ENCODE measurements at places on chromosomes 7 and 10. TPM values are rescaled to one million over a fixed set of nuclear protein-coding genes. Genes with fewer than 3 reads are reported as not detected.
A peak's percentile ranks its signal among the peaks of the same experiment; 100 is the strongest.

- H3K4me1 ChIP-seq, result peaks cover 8% of the 10 kb centered on the region
- H3K27ac ChIP-seq, result no peak overlapping the region
- DNase-seq, result no peak
- H3K4me3 ChIP-seq, result no peak overlapping the region
- H3K36me3 ChIP-seq, result no peaks in the 10 kb centered on the region
Measured at GRCh38 chr10:71177651-71178199, 34.6 kb upstream of the UNC5B start.

GRCh38 chr7:124369310-124369709, 336.4 kb upstream of the TMEM229A start:
- peaks cover 4% of the 10 kb centered on the region for H3K4me1 ChIP-seq
- H3K27ac ChIP-seq, result no peak overlapping the region
- peak; percentile 22 for DNase-seq
- H3K4me3 ChIP-seq, result no peak overlapping the region

Gene NDUFB8
- total RNA-seq, result 124 TPM

DNA sequence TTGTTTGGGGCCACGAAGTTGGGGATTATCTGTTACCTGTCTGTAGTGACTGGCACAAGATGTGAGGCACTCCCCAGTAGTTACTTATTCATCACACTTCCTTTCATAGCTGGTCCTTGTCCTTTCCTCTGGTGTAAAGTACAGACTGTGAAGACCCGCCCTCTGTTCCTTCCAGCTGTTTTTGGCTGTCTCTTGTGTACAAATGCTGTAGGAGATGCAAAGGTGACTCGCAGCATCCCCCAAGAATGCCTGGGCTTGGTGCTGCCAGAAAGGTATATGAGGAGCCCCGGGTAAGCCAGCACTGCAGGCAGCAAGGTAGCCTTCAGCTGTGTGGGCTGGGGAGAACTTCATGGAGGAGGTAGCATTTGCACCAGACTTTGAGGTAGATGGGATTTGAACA, 236.6 kb downstream of the EBF3 start:
- no peak for DNase-seq
- no peaks in the 10 kb centered on the region for H3K4me1 ChIP-seq
- no peak overlapping the region for H3K4me3 ChIP-seq
- no peaks in the 10 kb centered on the region for H3K36me3 ChIP-seq

DNA sequence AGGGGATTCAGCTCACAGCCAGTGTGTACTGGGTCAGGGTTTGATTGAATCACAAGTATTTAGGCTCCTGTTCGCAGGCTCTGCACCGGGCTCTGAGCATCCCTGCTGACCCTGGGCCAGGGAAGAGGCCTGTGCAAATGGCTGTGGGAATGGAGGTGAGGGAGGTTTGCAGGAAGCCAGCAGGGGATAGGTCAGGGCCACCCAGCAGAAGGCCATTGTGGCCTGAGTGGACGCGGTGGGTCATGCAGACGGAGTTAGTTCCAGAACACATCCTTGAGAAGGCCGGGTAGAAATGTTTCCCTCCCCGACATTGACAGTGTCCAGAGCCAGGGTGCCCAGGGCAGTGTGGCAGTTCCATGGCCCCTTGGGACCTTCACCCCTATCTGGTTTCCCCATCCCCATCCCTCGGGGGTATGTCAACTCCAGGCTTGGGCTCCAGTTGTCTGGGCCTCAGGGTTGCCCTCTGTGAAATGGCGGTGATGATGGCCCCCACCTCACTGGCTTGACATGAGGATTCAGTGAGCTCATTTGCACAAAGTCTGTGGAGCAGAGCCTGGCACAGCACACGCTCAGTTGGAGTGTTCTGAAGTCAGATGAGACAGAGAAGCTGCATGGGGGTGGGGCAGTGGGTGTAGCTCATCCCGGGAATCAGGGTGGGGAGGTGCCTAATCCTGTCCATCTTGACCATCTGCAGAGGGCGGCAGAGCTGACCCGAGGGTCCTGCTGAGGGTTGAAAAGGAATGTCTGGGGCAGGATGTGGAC, 107.6 kb downstream of the ADCY1 start:
- no peaks in the 10 kb centered on the region for H3K4me1 ChIP-seq
- DNase-seq, result no peak
- H3K4me3 ChIP-seq, result no peak overlapping the region
- H3K27ac ChIP-seq, result no peak overlapping the region

DNA sequence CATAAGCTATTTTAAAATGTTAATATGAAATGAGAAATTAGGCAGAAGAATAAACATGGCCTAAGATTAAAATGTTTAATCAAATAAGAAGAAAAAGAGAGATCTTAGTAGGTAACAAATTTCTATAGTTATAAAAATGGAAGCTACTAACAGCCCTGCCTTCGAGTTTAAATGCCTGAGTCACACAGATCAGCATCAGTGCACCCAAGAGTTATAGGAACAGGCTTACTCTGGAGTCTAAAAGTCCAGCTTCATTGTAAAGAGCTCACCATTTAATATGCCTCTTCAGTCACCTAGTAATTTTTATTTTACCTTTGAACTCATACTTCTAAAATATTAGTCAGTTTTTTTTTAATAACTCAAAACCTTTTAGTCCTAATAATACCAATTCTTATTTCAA, 52.6 kb downstream of the BRI3 start:
- no peak overlapping the region for H3K27ac ChIP-seq
- H3K4me1 ChIP-seq, result no peaks in the 10 kb centered on the region
- no peaks in the 10 kb centered on the region for H3K36me3 ChIP-seq

DNA sequence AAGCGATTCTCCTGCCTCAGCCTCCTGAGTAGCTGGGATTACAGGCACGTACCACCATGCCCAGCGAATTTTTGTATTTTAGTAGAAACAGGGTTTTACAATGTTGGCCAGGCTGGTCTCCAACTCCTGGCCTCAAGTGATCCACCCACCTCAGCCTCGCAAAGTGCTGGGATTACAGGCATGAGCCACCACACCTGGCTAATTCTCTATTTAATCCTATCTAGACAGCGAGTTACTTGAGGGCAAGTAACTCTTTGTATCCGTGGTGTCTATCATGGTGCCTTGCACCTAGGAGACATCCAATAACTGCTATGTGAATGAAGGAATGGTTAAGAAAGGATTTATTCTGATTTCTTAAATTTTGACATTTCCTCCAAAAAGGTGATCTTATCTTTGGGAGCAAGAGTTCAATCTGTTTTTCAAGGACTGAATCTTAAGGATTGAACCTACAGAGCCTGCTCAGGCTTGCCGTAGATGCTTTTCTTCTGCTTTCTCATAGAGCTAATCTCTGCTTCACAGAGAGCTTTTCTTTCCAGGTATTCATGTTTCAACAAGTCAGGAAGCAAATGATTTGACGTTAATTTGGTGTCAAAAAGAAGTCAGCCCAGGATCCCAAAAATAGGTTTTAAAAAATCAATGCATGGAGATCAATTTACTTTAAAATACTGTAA, 101.6 kb downstream of the CUL2 start:
- no peak overlapping the region for H3K27ac ChIP-seq
- DNase-seq, result no peak
- no peaks in the 10 kb centered on the region for H3K27me3 ChIP-seq
- H3K36me3 ChIP-seq, result no peaks in the 10 kb centered on the region

Gene COL13A1
- total RNA-seq, result 1.3 TPM

GRCh38 chr7:105723572-105723971, 142.3 kb upstream of the EFCAB10 start:
- H3K27ac ChIP-seq, result no peak overlapping the region
- peaks cover 18% of the 10 kb centered on the region for H3K4me1 ChIP-seq
- no peak overlapping the region for H3K4me3 ChIP-seq
- no peaks in the 10 kb centered on the region for H3K27me3 ChIP-seq
- peak; percentile 47 for DNase-seq

- H3K27me3 ChIP-seq, result no peaks in the 10 kb centered on the region
- H3K4me1 ChIP-seq, result no peaks in the 10 kb centered on the region
- no peak overlapping the region for H3K27ac ChIP-seq
- H3K36me3 ChIP-seq, result no peaks in the 10 kb centered on the region
- no peak for DNase-seq
Measured at GRCh38 chr7:28155019-28155660, 25.5 kb downstream of the JAZF1 start.

GRCh38 chr10:1134156-1134555, 78.0 kb downstream of the WDR37 start:
- no peaks in the 10 kb centered on the region for H3K36me3 ChIP-seq
- H3K4me1 ChIP-seq, result no peaks in the 10 kb centered on the region
- H3K27me3 ChIP-seq, result no peaks in the 10 kb centered on the region
- no peak for DNase-seq
- no peak overlapping the region for H3K27ac ChIP-seq

GRCh38 chr7:37220664-37221063, 228.0 kb downstream of the ELMO1 start:
- no peaks in the 10 kb centered on the region for H3K36me3 ChIP-seq
- no peak overlapping the region for H3K4me3 ChIP-seq
